ENCODE measurements at places on chromosomes 2 and 18.
A peak's percentile ranks its signal among the peaks of the same experiment; 100 is the strongest.

DNA sequence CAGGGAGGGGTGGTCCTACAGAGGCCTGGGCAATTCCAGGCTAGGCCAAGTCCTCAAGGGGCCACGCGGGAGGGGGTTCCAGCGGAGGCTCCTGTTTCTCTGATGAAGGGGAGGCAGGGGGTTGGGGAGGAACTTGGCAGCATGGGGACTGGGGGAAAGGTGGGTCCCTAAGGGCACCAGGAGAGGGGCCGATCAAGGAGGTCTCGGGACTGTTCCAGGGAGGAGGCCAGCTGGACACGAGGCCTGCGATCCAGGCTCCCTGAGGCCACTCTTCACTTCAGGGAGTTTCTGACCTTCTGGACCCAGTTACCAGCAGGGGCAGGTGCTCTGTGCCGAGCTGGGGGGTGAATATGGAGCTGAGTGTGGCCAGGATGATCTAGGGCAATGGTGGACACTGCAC lies 71.5 kb downstream of the ASB1 start:
- no peak for DNase-seq

DNA sequence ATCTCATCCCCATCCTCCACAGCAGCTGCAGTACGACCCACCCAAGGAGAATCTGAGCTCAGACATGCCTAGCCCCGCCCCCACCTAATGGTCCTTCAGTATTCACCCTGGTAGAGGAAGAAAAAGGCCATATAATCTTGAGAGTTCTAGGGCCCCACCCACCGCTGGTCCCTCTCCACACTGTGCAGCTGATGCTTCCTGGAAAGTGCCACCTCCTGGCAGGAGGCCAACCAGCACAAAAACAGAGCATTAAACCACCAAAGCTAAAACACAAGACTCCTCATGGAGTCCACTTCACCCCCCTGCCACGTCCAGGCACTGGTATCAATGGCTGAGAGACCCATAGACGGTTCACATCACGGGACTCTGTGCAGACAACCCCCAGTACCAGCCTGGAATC lies 40.7 kb downstream of the MC4R start:
- no peak for DNase-seq

DNA sequence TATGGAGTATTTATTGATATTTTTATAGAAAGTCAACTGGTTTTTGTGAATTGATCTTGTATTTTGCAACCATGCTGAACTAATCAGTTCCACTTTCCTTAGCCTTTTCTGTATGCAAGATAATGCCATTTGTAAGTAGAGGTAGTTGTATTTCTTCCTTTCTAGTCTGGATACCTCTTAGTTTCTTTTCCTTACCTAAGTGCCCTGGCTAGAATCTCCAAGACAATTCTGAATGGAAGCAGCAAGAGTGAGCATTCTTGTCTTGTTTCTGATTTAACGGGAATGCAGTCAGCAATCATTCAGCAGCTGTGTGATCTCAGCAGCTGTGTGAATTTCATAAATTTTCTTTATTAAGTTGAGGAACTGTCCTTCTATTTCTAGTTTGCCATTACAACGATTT lies 73.4 kb downstream of the NRXN1 start:
- DNase-seq: no peak

DNA sequence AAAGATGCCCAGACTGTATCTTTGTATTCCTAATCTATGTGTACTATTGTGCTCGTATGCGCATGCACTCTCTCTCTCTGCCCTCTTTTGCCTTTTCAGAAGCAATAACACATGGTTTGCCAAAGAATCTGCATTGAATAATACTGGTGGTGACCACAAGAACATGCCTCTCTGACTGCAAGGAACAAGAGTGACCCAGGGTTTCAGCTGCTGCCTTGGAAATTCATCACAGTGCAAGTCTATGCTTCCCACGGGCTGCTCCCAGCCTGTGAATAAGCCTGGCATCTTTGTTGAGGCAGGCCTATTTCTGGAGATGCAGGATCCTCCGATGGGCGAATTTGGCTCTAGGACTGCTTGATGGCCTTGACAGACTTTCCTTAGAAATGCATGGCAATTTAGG lies 689.4 kb upstream of the FANCL start:
- no peak for DNase-seq

DNA sequence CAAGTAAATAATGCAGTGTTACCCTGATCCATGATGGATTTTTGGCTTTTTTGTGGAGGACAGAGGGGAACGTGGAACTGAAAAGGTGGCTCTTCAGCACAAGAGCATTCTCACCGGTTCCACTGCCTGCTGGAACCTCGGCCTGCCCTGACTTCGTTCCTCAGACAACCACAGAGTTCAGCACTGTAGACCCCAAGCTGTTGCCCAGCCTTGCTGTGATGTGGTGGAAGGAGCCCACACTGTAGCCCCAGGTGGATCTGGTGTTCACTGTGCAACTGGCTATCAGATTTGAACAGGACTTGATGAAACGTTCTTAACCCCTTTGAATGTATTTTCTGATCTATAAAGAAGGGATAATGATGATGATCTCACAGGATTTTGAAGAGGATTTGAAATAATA lies 293.5 kb downstream of the TRIB2 start:
- DNase-seq: no peak

- peak; percentile 36 for DNase-seq
Measured at GRCh38 chr2:233353769-233354499, at the start of gene DGKD. Gene DGKD, plus strand, starts transcription at chr2:233354494. Its CDS starts 25 bp downstream, at chr2:233354519.

DNA sequence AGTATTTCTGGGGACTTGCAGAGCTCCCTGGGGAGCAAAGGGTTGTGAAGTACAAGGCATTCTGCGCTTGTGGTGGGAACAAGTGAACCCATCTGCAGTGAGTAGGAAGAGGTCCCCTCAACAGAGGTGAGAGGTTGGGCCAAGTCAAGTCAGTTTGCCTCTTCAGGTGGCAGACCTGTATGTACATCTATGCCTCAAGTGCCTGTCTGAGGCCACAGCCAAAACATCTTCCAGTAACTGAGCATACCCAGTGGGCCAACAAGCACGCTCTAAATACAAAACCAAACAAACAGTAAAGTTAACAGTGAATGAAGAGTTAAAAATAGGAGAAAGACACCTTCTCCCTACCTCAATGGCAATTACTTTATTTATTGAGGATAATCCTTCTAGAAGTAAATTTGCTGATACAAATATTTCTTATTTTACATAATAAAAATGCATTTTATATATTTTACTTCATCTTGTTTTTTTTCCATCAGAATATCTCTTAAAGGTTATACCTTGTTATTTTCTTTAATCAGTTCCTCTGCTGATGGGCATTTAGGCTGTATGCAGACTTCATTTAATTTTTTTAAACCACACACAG lies 2.5 kb downstream of the GYPC start:
- DNase-seq: no peak

- DNase-seq: no peak
Measured at GRCh38 chr2:85248773-85249509, 78.8 kb downstream of the TGOLN2 start.

DNA sequence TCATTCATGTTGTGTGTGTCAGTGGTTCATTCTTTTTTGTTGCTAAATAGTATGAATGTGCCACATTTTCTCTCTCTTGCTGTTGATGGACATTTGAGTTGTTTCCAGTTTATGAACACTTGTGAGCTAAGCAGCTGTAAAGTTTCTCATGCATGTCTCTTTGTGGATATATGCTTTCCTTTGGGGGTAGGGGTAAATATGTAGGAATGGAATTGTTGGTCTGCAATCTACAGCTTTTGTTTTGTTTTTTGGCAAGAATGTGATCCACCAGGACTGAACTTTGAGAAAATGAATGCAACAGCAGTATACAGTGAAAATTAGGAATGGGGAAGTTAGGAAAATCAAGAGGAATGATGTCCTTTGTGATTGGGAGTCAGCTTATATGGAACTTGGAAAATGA lies 226.3 kb downstream of the CDCA7 start:
- DNase-seq: no peak

DNA sequence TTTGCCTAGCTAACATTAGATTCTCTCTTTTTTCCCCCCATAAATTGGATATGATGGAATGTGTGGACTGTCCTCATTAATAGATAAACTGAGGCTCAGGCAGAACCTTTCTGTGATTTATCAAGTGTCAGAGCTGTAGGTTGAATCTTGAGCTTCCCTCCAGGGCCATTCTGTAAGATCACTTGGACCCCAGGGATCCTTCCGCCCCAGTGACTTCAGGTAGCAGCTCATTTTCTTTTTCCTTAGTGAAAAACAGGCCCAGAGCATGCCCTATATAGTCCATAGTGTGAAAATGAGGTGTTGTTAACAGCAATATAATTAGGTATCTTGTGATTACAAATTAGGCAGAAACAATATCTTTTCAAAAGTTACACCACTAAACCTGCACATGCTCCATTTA lies 269.7 kb downstream of the ZNF385B start:
- DNase-seq: no peak

DNA sequence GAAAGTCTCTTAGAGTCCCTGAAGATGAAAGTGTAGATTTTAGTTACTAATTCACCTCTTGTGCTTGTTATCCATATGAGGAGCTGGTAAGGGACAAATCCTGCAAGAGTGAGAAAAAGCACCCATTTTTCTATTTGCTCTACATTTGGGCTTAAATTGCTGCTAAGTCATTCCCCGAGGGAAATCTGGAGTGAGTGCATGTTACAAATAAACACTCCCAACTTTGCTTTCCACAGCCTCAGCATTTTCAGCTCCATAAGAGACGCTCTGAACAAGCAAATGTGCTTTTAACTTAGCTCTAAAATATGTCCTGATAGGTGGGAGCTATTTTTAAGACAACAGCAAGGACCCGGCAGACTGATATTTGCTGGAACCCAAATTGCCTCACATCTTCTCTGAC lies 126.7 kb downstream of the DPP10 start:
- DNase-seq: no peak

- peak; percentile 80 for DNase-seq
Measured at GRCh38 chr2:234980451-234981187, 28.8 kb downstream of the SH3BP4 start.

DNA sequence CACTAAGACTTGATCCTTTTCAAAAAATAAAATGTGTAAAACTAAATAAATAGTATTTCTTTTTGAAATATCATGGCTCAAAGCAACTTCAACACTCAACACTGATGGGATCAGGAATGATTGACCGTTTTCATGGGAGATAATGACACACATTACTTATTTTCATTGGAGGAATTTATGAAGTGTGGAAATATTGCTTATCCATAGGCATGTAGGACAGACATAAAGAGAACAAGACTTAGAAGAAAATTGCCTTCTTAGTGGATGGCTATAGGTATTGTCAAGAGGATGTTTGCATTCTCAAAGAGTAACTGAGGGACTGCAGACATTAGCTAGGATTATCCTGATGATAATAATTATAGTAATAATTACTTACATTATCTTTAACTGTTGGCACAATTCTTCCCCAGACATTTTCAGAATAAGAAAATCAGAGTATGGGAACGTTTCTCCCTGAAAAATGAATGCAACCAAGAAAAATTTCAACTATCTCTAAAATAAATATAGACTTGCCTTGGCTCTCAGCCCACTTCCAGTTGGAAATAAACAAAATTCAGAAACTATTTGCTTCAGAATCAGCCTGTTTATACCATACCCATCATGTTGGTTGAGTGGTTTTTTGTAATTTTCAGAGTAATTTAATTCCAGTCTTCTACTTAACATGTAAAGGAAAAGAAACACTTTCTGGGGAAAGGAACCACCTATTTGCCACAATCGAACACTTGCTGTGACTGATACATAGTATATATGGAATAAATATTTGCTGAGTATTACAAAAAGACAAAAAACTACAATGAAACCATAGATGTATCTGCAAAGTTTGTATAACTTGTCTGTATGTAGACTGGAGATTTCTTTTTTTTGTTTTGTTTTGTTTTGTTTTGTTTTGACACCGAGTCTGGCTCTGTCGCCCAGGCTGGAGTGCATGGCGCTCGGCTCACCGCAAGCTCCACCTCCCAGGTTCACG lies 165.7 kb downstream of the TMX3 start:
- DNase-seq: no peak

DNA sequence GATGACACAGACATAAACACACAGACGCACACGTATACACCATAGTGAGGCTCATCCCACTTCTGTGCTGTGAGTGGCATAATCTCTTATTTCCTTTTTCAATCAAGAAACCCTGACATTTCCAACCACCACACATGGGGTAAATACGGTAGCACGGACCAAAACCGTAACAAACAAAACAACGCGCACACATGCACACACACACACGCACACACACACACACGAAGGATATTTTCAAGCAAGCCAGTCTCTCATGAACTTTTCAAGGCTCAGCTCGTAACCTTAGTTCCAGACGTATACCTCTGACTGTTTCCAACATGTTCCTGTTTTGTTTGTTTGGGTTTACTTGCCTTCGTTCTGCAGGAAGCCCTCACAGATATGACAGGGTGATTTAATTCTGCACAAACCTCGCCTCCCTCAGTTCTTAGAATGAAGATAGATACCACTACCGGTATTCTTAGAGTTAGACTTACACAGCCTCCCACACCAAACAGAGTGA lies 119.8 kb downstream of the BCL2 start:
- DNase-seq: no peak

GRCh38 chr2:234630801-234631261 lies 133.9 kb upstream of the ARL4C start:
- DNase-seq: no peak

DNA sequence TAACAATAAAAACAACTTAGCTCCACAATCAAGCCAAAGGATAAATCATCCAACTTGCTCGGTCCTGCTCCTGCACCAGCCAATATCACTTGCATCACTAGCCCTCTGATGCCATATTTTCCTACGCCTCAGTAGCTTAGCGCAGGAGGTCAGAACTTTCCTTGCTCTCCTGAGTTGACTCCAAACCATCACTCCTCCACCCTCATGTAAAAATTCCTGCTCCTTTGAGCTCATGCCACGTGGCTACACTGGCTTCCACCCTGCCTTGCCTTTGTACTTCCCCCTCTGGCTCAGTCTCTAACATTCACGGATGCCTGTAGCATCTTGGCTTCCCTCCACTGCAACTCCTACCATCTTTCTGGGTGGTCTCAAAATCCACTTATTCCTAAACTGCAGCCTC lies 25.2 kb downstream of the AAK1 start:
- no peak for DNase-seq

DNA sequence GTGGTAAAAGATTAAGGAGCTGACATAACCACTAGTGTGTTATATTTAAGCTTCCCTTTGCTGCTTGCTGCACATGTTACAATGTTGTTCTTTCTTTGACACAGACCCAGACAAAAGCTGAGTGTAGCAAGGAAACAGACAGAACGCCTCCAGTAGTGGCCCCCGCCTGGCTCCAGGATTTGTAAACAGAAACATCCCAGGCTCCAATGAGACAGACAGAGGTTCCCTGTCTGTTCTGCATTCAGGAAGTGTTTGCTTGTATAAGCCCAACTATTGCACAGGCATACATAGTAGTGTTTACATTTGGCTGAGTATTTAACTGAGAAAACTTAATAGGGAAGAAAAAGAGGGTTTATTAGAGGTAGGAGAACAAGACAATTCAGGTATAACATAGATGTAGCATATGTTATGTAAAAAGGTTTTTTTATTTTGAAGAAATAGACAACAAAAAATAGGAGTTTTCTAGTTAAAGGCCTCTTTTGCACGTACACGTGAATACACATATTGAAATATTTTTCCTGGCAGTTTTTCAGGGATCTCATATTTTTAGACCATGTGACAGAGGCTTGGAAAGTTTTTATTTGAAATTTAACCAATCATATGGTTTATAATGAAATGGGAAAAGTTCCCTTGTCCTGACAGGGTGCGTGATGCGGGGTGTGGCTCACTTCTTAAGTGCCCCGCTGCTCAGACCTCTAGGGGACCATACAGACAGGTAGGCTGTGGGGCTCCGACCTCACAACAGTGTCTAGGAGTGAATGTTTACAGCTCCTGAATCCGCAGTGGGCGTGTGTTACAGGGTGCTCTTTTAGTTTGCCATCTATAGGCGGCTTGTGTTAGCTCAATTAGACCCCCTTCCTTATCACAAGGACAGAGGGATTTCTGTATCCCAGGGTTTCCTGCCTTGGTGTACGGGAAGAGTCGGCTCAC lies 118.4 kb downstream of the BMPR2 start:
- DNase-seq: peak; percentile 71

- no peak for DNase-seq
Measured at GRCh38 chr2:11508279-11508678, 25.6 kb upstream of the GREB1 start.
